ENCODE measurements at places on chromosomes 2 and 18. TPM values are rescaled to one million over a fixed set of nuclear protein-coding genes. Genes with fewer than 3 reads are reported as not detected.

NDC80 gene
- 71.7 TPM for total RNA-seq

DNA sequence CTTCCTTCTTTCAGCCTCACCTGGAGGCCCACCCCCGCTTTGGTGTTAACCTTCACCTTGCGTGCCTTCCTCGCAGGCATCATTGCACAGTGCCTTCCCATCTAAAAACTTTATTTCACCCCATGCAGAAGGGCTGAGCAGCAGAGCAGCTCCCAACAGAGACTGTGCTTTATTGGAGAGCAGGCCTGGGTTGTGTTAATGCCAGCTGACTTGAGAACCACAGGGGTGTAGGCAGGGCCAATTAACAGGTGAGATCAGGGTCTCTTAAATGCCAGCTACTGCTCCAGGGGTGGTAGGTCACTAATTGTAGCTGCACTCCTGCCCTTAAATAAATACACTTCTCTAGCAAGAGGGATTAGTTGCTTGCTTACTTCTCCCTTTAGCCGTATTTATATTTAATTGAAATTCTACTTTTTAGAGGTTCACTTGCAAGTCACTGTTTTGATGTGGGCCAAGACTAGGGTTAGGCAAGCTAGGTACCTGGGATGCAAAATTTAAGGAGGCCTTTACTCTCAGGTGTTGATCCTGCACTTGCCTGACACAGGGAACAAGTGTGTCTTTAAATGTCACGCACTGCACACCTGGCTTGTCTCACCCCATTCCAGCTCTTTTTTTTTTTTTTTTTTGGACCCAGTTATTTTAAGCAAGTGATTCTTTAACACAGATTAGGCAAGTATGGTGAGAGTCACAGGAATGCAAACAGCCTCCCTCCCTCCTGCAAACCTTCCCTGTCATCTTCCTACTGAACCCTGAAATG is 54.5 kb downstream of the LYPD1 start:
- no peak for DNase-seq

DNA sequence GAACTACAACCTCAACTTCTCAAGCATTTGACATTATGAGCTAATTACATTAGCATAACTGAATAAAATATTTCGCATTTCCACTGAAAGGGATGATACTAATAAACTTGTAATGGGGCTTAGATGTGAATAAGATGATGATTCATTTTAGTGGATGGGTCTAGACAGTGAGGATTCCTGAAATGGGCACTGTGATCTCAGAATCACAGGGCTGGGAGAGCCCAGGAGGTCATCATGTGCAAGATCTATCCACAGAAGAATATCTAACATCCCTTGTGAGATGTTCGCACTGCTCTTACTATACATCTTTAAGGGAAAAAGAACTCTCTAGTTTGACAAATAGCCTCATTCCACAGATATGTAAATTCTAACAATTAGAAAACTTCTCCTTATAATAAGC is 245.7 kb downstream of the DYM start:
- no peak for DNase-seq

DNA sequence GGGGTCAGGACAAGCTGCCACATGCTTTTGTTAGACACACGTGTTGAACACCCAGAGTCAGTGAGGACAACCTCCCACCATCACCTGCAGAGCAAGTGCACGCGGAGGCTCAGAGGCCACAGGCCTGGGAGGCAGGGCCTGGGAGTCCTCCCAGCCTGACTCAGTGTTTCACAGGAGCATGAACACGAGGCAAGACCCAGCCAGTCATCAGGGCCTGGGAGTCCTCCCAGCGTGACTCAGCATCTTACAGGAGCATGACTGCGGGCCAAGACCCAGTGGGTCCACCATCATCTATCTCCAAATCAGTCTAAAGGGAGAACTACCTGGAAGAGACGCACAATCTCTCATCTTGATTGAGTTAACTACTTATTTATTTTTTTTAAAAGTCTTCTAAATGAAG is 112.6 kb upstream of the PXDN start:
- no peak for DNase-seq

ZNF385B gene
- 2.8 TPM for total RNA-seq

DNA sequence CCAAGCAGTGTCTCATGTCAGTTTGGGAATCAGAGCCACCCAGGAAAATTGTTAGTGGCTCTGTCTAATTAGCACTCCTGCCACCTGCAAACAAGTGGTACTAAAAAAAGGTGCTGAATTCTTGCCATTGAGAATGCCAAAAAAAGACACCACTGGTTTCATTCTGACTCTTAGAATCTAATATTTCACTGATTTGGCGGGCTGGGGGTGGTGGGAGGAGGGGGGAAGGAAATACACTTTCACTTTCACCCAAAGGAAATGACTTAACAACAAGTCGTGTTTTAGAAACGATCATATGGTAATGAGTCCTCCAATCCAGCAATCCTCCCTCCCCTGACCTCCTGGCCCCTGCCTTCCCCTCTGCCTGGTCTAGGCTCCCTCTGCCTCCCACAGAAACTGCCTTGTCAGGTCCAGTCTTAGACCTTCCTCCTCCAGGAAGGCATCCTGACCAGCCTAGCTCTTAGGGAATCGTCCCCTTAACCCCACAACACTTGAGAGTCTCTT is 4.4 kb upstream of the KLHL29 start:
- DNase-seq, result peak; percentile 31

CPLX4 gene
- not detected for total RNA-seq

EMILIN1 gene
- 1.6 TPM for total RNA-seq

MEIS1 gene
- 9.1 TPM for total RNA-seq

MPP4 gene
- not detected for total RNA-seq

GRCh38 chr2:64003239-64003638 is 16.0 kb downstream of the VPS54 start:
- no peak for DNase-seq

Measured in PC-9 (cell line).